HepG2 (cell line): ENCODE measurements at places on chromosomes 16 and 17. TPM values are rescaled to one million over a fixed set of nuclear protein-coding genes. Genes with fewer than 3 reads are reported as not detected.

DNA sequence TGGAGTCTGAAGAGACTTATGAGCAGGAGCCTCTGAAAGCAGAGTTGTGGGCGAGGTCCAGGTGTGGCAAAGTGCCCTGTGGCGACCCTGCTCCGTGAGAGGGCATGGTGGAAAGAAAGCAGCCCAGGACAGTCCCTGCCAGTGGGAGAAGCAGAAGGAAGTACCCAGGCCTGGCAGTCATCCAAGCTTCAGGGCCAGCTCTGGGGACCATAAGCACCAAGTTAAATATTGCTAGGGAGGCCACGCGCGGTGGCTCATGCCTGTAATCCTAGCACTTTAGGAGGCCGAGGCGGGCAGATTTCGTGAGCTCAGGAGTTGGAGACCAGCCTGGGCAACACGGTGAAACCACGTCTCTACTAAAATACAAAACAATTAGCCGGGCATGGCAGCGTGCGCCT, 4.9 kb upstream of the ASGR1 start:
- H3K4me3 ChIP-seq = peak overlapping the region; percentile 14
- DNase-seq = peak; percentile 84
- no peaks in the 10 kb centered on the region; the same call in 2 of the 3 replicates for H3K27me3 ChIP-seq
- no peaks in the 10 kb centered on the region for H3K36me3 ChIP-seq
- peaks cover 69% of the 10 kb centered on the region for H3K4me1 ChIP-seq

- H3K27ac ChIP-seq = no peak overlapping the region
Measured at GRCh38 chr17:12634789-12635414, 30.8 kb upstream of the MYOCD start.

- no peaks in the 10 kb centered on the region for H3K27me3 ChIP-seq
- peak overlapping the region; percentile 87 for H3K4me3 ChIP-seq
- peak overlapping the region; percentile 85 for H3K27ac ChIP-seq
- DNase-seq = no peak
- H3K4me1 ChIP-seq = peaks cover 80% of the 10 kb centered on the region
Measured at GRCh38 chr17:79843816-79844800, 4.9 kb upstream of the CBX4 start.

GRCh38 chr17:56832446-56832845, 1.3 kb downstream of the C17orf67 start:
- no peaks in the 10 kb centered on the region for H3K36me3 ChIP-seq
- H3K27ac ChIP-seq = no peak overlapping the region
- peak overlapping the region; percentile 86; the same call in 1 of the 2 replicates for H3K4me3 ChIP-seq
- peaks cover 51% of the 10 kb centered on the region for H3K4me1 ChIP-seq
- DNase-seq = peak; percentile 33

GRCh38 chr16:83701494-83701893, 106.3 kb upstream of the HSBP1 start:
- no peaks in the 10 kb centered on the region for H3K36me3 ChIP-seq
- no peak overlapping the region for H3K27ac ChIP-seq
- H3K4me3 ChIP-seq = no peak overlapping the region
- peak; percentile 33 for DNase-seq
- peaks cover 4% of the 10 kb centered on the region; the same call in 1 of the 3 replicates for H3K27me3 ChIP-seq

GRCh38 chr16:89104930-89105571, 11.4 kb downstream of the ACSF3 start:
- H3K27ac ChIP-seq = no peak overlapping the region
- H3K36me3 ChIP-seq = peaks cover 47% of the 10 kb centered on the region
- peaks cover 9% of the 10 kb centered on the region for H3K4me1 ChIP-seq
- DNase-seq = no peak

- no peak overlapping the region for H3K4me3 ChIP-seq
- peaks cover 22% of the 10 kb centered on the region for H3K4me1 ChIP-seq
- H3K27ac ChIP-seq = no peak overlapping the region
- DNase-seq = no peak
- H3K36me3 ChIP-seq = peaks cover 29% of the 10 kb centered on the region; the same call in 2 of the 3 replicates
Measured at GRCh38 chr17:57455063-57455914, 199.0 kb downstream of the MSI2 start.

DNA sequence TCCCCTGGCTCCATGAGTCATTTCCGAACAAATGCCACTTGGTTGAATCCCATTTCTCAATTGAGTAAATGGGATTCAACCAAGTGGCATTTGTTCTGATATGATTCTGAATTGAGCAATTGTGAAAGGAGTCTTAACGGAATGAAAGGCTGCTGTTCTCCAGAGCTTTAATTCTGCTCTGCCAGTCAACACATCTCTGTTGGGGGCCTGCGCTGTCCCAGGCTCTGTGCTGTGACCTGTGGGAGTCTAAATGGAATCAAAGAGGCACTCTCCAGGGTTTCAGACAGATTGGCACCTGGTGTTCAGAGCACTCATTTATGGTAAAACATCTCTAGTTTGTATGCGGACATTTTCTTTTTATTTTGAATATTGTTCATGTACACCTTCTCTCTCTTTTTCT, 126.2 kb downstream of the WSCD1 start:
- H3K27ac ChIP-seq = no peak overlapping the region
- H3K36me3 ChIP-seq = no peaks in the 10 kb centered on the region
- no peak for DNase-seq

DNA sequence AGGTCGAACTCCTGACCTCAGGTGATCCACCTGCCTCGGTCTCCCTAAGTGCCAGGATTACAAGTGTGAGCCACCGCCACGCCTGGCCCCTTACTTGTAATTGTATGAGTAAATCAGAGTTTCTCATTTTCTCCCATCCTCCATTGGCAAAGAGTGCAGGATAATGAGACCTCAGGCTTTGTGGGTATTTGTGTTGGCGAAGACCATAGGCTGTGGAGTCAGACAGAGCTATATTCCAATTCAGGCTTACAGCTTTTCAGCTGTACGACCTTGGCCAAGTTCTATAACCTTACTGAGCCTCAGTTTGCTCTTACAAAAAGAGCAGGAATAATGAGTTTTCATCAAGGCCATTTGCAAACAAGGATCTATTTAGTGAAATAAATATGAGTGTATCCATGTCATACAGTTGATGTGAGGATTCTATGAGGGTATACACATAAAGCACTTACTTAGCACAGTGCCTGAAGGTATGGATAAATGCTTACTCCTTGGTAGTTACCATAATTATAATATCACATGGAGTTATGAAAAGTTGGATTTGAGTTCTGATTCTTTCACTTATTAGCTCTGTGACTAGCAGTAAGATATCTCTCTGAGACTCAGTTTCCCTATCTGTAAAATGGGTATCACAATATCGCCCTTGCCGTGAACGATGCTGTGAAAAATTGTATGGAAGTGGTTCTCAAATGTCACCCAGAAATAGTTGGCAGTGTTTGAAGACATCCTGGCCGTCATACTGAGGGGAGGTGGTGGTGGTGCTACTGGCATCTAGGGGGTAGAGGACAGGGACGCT, 25.6 kb upstream of the CPPED1 start:
- H3K27ac ChIP-seq = no peak overlapping the region
- H3K27me3 ChIP-seq = no peaks in the 10 kb centered on the region; the same call in 1 of the 2 replicates
- no peaks in the 10 kb centered on the region for H3K4me1 ChIP-seq
- H3K36me3 ChIP-seq = no peaks in the 10 kb centered on the region
- no peak for DNase-seq

- H3K4me3 ChIP-seq = no peak overlapping the region
- DNase-seq = no peak
- H3K27ac ChIP-seq = no peak overlapping the region
- no peaks in the 10 kb centered on the region for H3K4me1 ChIP-seq
- H3K36me3 ChIP-seq = no peaks in the 10 kb centered on the region
Measured at GRCh38 chr16:31767267-31767666, 106.3 kb upstream of the ZNF267 start.

- no peaks in the 10 kb centered on the region for H3K27me3 ChIP-seq
- DNase-seq = no peak
- H3K4me3 ChIP-seq = no peak overlapping the region
- no peaks in the 10 kb centered on the region for H3K36me3 ChIP-seq
- H3K27ac ChIP-seq = no peak overlapping the region
Measured at GRCh38 chr17:55852734-55853133, 101.9 kb downstream of the PCTP start.

- no peak overlapping the region for H3K4me3 ChIP-seq
- H3K27me3 ChIP-seq = no peaks in the 10 kb centered on the region
- H3K4me1 ChIP-seq = no peaks in the 10 kb centered on the region
- peaks cover 66% of the 10 kb centered on the region for H3K36me3 ChIP-seq
Measured at GRCh38 chr16:305916-306626, 23.1 kb downstream of the PDIA2 start.

DNA sequence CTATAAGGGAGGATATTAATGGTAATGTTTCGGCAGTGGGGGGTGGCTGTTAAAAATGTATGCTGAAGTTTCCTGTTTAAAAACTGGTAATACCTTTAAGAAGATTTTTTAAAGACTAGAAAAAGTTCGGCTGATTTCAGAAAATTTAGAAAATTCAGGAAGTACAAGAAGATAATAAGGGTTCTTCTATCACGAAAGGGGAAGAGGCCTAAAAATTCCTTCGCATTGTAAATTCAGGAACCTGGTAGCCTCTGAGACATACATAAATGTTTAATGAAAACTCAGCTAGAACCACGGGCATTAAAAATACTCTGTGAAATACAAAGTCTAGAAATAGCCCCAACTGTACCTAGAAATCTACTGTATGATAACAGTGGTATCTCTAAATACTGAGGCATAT, 181.2 kb downstream of the PARN start:
- no peaks in the 10 kb centered on the region for H3K27me3 ChIP-seq
- H3K36me3 ChIP-seq = peaks cover 12% of the 10 kb centered on the region
- peaks cover 13% of the 10 kb centered on the region for H3K4me1 ChIP-seq
- H3K27ac ChIP-seq = no peak overlapping the region
- no peak for DNase-seq
- no peak overlapping the region for H3K4me3 ChIP-seq

- no peak for DNase-seq
- no peak overlapping the region for H3K27ac ChIP-seq
- no peaks in the 10 kb centered on the region for H3K36me3 ChIP-seq
Measured at GRCh38 chr16:19896951-19897350, 12.3 kb upstream of the GPRC5B start.

GRCh38 chr16:12661656-12662172, 142.0 kb downstream of the CPPED1 start:
- peak; percentile 76 for DNase-seq
- H3K4me3 ChIP-seq = no peak overlapping the region
- H3K27ac ChIP-seq = no peak overlapping the region
- peaks cover 28% of the 10 kb centered on the region; the same call in 2 of the 3 replicates for H3K36me3 ChIP-seq
- no peaks in the 10 kb centered on the region for H3K27me3 ChIP-seq
- H3K4me1 ChIP-seq = no peaks in the 10 kb centered on the region

DNA sequence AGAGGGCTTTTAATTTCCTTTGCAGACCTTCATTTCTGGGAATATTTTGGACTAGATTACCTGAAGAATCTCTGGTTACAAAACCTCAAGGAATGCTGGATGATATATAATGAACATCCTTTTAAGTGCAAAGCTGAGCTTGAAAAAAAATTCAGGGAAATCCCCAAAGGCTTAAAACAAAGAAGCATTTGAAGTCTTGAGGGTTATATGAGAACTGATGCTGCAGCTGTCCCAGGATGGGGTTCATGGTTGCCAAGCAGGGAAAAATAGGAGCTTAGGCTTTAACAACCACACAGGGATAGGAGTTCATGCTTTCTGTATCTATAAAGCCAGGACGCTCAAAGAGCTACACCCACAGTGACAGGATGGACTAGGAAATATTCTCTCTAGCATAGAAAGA, 150.4 kb upstream of the IRX5 start:
- no peaks in the 10 kb centered on the region for H3K27me3 ChIP-seq
- DNase-seq = no peak
- H3K27ac ChIP-seq = no peak overlapping the region
- no peak overlapping the region for H3K4me3 ChIP-seq

DNA sequence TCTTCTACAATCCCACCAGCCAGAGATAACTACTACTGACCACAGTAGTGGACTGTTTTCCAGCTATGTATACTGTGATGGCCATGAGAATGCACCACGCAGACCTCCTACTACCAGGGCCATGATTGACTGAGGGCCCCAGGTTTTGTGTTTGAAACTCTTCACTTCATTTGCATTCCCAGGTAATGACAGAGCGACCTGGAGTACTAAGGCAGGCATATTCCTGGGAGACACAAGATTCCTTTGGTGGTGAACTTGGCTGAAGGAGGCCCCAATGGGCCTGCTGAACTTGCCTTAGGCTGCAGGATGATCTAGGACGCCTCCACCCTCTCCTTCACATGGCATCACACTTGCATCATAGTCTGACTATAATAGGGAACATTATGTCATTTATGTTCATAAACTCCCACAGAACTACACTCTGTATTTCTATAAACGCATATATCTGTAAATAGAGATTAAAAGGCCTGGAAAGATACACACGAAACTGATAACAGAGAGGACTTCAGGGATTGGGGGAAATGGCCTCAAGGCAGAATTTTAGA, 30.4 kb downstream of the CLEC19A start:
- DNase-seq = no peak
- 0 out of 3 replicates have a peak, but pooled peaks cover 5% of the 10 kb centered on the region for H3K27me3 ChIP-seq
- no peak overlapping the region for H3K4me3 ChIP-seq
- H3K36me3 ChIP-seq = no peaks in the 10 kb centered on the region
- no peak overlapping the region for H3K27ac ChIP-seq

GRCh38 chr16:47657032-47657431, 195.9 kb downstream of the PHKB start:
- peaks cover 11% of the 10 kb centered on the region for H3K36me3 ChIP-seq
- H3K4me3 ChIP-seq = peak overlapping the region; percentile 27; the same call in 1 of the 2 replicates
- DNase-seq = peak; percentile 94

DNA sequence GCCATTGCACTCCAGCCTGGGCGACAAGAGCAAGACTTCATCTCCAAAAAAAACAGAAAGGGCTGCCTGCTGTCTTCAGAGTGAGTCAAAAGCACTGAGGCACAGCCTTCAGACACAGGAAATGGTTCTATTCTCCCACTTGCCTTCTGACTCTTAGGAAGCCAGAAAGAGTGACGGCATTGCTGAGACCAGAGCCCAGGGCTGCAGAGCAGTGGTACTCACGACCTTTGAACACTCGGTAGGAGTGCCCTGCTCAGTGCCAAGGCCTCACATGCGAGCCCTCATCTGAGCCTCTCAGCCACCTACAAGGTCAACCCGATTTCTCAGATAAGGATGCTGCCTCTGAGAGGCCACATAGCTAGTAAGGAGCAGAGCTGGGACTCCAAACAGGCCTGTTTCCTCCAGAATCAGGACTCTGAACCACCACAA, 3.5 kb upstream of the ITGAE start:
- H3K27ac ChIP-seq = peak overlapping the region; percentile 98
- H3K4me1 ChIP-seq = peaks cover 71% of the 10 kb centered on the region
- no peak overlapping the region; the same call in 1 of the 2 replicates for H3K4me3 ChIP-seq
- H3K27me3 ChIP-seq = no peaks in the 10 kb centered on the region
- peak; percentile 58 for DNase-seq

The FOXF1 gene
- total RNA-seq = not detected in 2 replicates

The KREMEN2 gene
- 0.51 and 1.2 TPM in 2 replicates for total RNA-seq

The KRTAP9-2 gene
- not detected in 2 replicates for total RNA-seq

The PNMT gene
- total RNA-seq = not detected in 2 replicates

The INCA1 gene
- total RNA-seq = 0.35 and 0.93 TPM in 2 replicates

The CPNE7 gene
- not detected in 2 replicates for total RNA-seq

The LRRC37A2 gene
- 2.1 and 3.4 TPM in 2 replicates for total RNA-seq

The TBC1D3E gene
- not detected in 2 replicates for total RNA-seq

The CRHR1 gene
- total RNA-seq = not detected in 2 replicates

The SGCA gene
- total RNA-seq = not detected in 2 replicates

The METRNL gene
- total RNA-seq = 0.66 and 1.2 TPM in 2 replicates

The MRM3 gene
- 25.5 and 30.3 TPM in 2 replicates for total RNA-seq

The P2RX1 gene
- 0.04 TPM in 1 of 2 replicates, not detected in the other for total RNA-seq

The GNAO1 gene
- not detected in 2 replicates for total RNA-seq

The ZSCAN10 gene
- not detected in 2 replicates for total RNA-seq

The LRRC37B gene
- 5.4 and 8.7 TPM in 2 replicates for total RNA-seq

The LCMT1 gene
- total RNA-seq = 48.7 and 56.5 TPM in 2 replicates

The MYOCD gene
- total RNA-seq = not detected in 2 replicates

The TPSG1 gene
- total RNA-seq = not detected in 2 replicates

The PSMB3 gene
- 517 and 688 TPM in 2 replicates for total RNA-seq

The PRSS22 gene
- 0.24 TPM in 1 of 2 replicates, not detected in the other for total RNA-seq

The CFAP119 gene
- total RNA-seq = 1.2 and 6.4 TPM in 2 replicates

The CRISPLD2 gene
- total RNA-seq = 0.14 and 0.31 TPM in 2 replicates

The FZD2 gene
- 0.13 TPM in 1 of 2 replicates, not detected in the other for total RNA-seq
